ENCODE measurements at places on chromosomes 1 and 21.

- DNase-seq, result no peak
These were observed 7.9 kb downstream of the ACAP3 start for GRCh38 chr1:1299686-1300351.

DNA sequence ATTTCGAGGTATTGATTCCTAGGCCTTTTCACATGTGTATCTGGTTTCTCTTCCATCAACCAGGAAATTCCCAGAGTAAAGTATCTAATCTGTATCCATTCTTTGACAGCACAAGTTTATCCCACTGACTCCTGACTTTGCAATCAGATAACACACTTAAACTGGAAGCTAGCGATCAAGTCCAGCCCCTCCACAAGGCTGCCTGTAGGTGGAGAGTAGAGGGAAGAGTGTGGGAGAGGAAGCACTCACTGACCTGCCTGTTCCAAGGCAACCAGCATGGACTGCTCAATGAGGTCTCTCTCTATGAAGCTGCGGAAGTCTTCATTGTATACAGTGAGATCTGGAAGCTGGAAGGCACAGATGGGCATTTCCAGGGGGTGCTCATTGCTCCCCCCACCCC, 30.4 kb upstream of the MTMR11 start:
- no peak for DNase-seq

DNA sequence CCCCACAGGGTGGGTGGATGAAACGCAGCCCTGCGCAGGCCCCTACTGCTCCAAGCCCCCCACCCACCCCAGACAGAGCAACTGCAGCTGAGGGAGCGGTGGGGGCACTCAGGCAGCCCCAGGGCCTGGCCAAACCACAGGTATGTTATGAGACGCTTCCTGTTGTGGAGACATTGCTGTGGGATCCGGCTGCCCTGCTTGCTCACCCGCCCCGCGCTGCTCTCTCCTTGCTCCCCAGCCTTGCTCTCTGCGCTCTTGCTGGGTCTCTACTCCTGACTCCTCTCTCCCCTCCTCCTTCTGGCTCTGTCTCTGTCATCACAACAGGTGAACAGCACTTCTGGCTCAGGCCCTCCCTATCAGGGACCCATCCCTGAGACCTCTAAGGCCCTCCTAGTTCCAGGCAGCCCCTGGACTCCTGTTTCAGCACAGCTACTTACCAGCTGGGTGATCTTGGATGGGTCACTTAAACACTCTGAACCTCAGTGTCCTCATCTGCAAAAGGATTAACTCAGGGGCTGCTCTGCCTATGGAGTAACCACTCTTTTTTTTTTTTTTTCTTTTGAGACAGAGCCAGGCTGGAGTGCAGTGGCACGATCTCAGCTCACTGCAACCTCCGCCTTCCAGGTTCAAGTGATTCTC, 15.9 kb downstream of the COL8A2 start:
- DNase-seq, result no peak

- DNase-seq, result no peak
These were observed 9.2 kb upstream of the WASF2 start for GRCh38 chr1:27499142-27499541.

DNA sequence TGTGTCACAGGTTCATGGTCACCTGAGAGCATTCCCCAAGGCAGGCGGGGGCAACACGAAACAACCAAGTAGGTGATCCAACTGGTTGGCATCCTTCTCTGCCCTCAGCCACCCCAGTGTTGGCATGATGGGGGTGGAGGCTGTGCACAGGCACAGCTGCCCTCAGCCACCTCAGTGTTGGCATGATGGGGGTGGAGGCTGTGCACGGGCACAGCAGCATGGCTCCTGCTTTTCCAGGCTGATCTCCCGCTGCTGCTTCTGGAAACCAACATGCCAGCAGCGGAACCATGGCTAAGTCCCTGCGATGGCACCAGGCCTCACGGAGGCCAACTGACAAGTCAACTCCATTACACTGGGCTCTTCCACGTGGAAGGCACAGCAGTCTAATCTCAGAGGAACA, 447.8 kb downstream of the PTPRU start:
- no peak for DNase-seq

DNA sequence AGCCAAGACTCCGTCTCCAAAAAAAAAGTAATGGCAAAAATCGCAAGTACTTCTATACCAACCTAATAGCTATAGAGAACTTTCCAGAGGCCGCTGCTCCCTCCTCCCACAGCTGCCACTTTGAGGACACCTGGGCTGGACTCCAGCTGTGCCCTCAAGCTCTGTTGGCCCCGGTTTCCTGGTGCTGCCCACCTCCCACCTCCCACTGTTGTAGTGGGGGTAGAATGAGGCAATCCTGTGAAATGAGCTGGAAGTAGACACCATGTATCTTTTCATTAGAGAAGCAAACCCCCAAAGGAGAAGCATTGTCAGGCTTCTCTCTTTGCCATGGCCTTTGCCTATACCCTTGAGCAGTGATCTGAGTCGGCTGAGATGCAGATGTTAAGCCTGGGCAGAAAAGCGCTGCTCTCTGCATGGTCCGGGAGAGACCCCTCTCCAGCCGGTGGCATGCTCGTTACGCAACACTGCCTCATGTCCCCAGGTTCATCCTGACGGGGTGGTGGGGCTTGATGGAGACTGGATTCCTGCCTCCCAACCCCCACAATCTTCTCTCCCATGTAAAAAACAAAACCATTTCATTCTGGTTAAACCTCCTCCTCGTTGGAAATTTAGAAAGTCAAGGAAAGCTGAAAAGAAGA, 39.7 kb downstream of the SIM2 start:
- DNase-seq, result no peak

GRCh38 chr1:938088-938683, 14.5 kb downstream of the SAMD11 start:
- DNase-seq, result no peak

- no peak for DNase-seq
These were observed 43.3 kb downstream of the SIPA1L2 start for GRCh38 chr1:232586679-232587078.

- no peak for DNase-seq
These were observed 11.5 kb downstream of the TRAPPC3 start for GRCh38 chr1:36137776-36138175.

DNA sequence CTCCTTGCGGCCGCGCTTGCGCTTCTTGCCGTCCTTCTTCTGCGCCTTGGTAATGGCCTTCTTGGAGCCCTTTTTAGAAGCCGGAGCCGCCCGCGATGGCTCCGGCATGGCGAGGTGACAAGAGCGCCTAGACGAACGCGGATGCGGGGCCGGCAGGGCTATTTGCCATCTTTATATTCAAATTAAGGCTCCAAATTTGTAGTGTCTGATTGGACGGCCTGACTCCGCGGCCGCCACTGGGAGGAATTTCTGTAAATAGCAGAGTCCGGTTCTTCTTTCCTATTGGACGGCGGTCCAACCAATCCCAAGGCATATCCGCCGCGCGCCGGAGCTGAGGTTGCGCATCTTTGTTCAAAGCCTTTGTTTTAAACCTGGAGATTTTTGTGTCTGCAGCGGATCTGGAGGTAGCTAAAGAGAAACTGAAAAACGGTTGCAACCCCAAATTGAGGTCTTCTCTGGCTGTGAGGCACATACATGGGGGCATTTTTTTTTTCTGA, 22.6 kb upstream of the RNF187 start:
- DNase-seq, result no peak

DNA sequence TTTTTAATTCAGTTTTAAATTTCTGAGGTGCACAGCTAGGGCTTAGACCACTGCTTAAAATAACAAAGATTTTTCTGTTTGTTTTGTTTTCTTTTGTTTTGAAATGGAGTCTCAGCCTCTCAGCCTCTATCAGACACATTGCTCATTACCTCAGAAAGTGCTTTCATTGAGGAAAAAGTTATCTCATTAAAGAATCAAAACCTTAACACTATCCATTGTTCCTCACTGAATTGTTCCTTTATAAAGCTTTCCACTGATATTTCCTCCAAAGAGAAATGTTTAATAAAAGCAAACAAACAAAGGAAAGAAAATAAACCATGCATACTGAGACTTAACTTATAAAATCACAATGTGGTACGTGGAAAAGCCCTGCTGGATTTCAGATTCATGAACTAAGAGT, 63.8 kb downstream of the SIPA1L2 start:
- no peak for DNase-seq

DNA sequence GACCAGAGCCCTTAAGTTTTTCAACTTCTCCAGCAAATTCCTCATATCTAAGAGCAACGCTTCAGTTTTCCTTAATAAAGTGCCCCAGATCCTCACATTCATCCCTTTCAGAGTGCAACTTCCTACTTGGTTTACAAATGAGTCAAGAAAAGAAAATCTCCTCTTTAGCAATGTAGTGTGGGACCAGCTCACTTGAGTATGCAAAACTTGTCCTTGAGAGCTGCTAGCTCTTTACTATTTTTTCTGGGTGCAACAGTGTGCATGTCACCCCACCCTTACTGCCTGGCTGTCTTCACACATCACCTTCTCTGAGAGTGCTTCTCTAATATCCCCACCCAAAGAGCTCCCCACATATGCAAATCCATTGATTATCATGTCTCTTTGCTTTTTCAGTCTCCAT, 203.1 kb upstream of the CAMK1G start:
- DNase-seq, result no peak

GRCh38 chr1:245380790-245381535, 226.2 kb downstream of the KIF26B start:
- no peak for DNase-seq

- no peak for DNase-seq
These were observed 44.3 kb downstream of the LAMC2 start for GRCh38 chr1:183230413-183230812.

DNA sequence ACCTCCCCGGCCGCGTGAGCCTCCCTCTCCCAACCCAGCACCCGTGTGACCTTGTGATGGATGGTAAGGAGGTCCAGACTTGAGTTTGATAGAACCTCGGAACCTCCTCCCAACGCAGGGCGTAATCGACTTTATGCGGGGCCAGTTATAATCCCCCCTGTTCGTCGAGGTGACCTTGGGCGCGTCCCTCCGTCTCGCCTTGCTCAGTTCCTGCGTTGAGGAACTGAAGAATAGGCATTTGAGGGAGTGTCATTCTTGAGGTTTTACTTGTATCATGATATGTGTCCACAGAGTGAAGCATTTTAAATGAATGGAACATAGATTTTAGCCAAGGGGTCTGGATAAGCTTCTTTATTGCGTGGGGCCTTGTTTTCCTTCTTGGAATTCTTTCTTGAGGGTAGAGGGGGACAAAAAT, 433 bp downstream of the TIMM17A start:
- no peak for DNase-seq

DNA sequence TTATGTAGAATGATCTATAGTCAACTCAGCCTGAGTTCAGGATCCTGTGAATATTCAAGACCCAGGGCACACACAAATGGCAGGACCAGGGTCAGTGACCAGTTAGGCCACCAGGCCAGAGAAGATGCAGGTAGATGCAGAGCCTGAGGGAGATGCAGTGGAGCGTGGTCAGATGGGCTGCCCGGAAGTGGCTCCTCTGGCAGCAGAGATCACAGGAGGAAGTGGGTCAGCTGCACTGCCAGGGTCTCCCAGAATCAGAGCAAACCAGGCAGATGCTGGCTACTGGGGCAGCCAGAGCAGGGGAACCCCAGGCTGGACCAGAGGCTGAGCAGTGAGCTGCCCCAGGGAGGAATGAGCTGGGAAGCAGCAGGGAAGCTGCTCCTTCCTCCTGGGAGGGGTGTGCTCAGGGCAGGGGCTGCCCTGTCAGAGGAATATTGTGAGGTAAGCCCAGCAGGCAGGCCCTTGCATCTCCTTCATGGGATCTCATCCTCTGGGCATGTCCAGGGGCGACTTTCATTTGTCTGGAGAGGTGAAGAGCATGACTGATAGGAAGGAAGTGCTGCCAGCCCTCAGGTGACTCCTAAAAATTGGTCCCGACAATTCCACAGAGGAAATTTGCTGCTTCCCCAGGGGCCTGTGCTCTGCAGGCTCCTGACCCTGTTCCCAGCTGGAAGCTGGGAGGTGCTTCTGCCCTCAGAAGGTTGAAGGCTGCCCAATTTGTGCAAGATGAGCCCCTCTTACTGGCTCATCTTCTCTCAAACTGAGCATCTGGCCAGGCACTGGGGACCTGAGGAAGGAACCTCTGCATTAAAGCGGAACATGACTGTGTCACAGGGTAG, 49.3 kb downstream of the STUM start:
- no peak for DNase-seq

DNA sequence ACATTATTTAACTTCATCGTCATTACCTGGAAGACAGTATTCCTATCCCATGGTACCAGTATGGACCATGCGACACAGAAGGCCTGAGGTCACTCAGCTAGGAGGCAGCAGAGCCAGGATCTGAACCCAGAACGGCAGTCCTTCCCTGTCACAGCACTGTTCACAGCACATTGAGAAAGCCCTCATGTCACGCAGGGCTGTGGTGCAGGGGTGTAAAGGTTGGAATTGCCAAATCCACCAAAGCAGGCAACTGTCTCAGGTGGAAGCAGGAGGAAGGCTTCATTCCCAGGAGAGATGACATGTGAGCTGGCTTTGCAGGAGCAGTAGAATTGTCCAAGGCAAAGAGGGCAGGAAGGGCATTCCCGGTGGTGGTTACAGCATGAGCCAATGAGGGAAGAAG, 9.9 kb upstream of the TTC22 start:
- no peak for DNase-seq

DNA sequence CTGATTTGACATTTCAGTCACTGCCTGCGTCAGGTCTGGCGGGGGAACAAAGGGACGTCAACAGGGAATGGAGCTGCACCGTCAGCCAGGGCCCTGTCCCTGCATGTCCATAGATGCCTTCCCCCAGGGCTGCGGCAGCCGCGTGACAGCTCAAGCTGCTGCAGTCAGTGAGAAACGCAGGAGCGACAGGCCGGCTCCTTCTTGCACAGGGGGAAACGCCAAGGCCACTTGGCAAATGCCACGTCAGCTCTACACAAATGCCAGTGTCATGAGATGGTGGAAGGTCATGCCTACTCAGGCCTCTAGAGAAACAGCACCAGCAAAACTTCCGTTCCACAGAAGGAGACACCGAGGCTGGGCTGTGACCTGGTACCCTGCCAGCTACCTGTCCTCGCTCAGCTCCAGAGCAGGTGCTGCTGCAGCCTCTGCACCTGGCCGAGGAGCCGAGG, 37.7 kb downstream of the SYF2 start:
- DNase-seq, result no peak

GRCh38 chr1:234853906-234854644, 244.1 kb upstream of the IRF2BP2 start:
- DNase-seq, result no peak

- no peak for DNase-seq
These were observed 248.3 kb upstream of the NEGR1 start for GRCh38 chr1:72530646-72531045.

DNA sequence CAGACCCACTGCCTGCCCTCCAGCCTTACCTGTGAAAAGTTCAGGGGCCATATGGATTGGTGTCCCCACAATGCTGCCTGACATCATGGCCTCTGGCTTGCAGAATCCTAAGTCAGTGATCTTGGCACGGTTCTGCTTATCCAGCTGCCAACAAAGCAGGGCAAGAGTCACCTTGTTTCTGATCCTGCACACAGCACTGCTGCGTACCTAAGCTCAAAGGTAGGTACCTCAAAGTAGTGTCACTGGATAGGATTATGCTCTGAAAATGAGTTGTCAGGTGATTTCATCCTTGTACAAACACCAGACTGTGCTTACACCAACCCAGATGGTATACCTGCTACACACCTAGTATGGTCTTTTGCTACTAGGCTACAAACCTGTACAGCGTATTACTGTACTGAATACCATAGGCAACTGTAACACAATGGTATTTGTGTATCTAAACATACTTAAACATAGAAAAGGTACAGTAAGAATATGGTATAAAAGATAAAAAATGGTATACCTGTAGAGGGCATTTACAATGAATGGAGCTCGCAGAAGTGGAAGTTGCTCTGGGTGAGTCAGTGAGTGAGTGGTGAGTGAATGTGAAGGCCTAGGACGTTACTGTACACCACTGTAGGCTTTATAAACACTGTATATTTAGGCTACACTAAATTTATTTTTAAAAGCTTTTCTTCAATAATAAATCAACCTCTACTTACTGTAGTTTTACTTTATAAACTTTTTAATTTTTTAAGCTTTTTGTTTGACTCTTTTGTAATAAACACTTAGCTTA, 29.1 kb upstream of the RBBP5 start:
- no peak for DNase-seq
